ENCODE measurements at places on chromosomes 6 and 20.

DNA sequence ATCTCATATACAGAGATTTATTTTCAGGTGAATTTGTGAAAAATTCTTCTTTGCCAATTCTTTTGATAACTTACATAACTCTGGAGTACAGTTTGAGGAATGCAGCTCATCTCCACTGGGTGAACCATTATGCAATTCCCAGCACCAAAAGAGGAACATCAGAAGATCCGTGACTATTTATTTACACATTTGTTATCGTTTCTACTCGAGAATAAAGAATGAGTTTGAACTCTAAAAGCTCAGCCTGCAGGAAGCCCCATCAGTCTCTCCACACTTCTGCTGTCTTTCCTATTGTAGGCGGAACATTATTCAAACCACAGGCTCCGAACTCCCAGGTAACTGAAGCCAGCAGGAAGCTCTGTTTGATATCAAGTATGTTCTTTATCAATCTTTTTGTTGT lies 95.9 kb upstream of the IFNGR1 start:
- DNase-seq, result no peak

GRCh38 chr6:14656078-14656521 lies 538.5 kb downstream of the CD83 start:
- DNase-seq, result no peak

GRCh38 chr6:33276864-33277662 lies at the start of gene B3GALT4:
B3GALT4 (plus strand) TSS chr6:33277123; CDS start chr6:33277420, 297 bp downstream.
- DNase-seq, result peak; percentile 65

- no peak for DNase-seq
Measured at GRCh38 chr20:23588434-23589403, 17.0 kb downstream of the CST9 start.

DNA sequence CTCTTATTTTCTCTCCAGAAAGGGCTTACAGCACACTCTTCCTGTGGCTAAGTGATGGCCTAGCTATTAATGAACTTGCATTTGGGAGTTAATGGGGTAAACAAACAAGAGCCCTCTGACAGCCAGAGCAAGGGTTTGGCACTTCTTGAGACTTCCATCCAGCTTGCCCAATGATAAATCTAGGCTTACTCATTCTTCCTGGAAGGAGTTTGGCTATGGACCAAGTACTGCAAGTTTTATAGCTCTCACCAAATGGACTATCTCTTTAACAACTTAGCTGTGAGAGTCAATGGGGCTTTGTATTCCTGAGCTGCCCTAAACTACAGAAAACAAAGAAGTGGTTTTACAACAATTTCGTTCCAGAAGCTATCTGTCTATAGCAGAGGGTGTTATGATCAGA lies 16.7 kb upstream of the PI3 start:
- DNase-seq, result no peak

DNA sequence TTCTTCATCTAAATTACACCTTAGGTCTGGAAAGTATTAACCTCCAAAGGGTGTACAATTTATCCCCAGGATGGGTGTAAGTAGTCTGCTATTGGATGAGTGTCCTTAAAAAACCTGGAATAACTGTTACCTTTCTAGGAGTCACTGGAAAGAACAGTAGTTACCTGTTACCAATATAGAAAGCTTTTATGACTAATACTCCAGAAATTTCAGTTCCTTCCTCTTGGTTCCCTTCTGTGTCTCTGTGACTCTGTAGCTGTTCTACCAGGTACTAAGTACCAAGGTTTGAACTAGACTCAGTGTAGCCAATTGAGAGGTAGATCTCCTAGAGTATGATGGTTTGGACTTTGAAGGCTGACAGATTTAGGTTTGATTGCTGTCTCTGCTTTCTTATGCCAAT lies 47.0 kb upstream of the TBX18 start:
- no peak for DNase-seq

- DNase-seq, result no peak
Measured at GRCh38 chr6:155980768-155981079, 525.1 kb upstream of the NOX3 start.

GRCh38 chr6:45109551-45109950 lies 218.6 kb upstream of the RUNX2 start:
- no peak for DNase-seq

GRCh38 chr6:163955096-163955495 lies 540.6 kb downstream of the QKI start:
- DNase-seq, result no peak

DNA sequence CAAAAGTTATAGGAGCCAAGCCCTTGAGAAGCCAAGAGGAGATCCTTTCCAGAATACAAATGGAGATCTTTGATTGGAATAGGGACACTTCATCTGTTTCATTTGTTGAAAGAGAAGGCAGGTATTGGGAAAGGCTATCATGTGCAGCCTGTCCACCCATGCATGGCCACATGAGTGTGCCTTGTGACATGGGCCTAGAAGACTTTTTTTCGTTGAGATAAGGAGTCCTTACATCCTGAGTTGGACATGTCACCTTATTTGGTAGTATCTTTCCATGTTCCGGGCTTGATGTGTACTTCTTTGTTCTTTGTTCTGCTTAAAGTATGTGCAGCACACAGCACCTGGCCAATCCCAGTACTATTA lies 42.1 kb upstream of the SYNCRIP start:
- no peak for DNase-seq

- peak; percentile 57 for DNase-seq
Measured at GRCh38 chr6:11538819-11539468, 1.4 kb downstream of the TMEM170B start.

- DNase-seq, result no peak
Measured at GRCh38 chr6:39927159-39927558, 7.1 kb downstream of the MOCS1 start.

DNA sequence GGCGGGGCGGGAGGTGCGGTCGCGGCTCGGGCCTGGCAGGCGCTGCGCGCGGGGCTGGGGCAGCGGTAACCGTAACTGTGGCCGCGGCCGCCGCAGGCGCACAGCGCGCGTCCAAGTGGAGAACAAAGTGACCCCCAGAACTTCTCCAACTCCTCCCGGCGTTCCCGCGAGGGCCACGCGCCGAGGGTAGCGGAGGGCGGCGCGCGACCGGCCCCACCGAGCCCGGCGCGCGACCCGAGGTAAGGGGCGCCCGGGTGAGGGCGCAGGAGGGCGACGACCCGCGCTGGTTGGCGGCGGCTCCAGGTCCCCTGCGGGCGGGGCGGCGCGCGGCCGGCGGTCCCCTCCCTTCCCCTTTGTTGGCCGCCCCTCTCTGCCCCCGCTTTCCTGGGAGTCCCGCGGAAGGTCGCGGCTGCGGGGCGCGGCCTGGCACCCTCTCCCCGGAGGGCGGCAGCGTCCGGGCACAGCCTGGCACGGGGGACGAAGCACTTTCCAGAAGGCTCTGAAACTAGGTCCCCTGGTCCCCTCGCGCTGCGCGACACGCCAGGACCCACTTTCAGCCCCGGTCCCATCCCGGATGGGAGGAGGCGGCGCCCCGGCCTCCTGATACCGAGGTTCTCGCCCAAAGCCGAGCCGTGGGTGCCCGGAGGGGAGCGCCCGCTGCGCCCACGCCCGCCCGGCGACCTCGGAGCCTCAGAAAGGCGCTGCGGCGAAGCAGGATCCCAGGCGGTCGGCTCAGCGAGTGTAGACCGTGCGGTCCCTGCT lies at the start of gene TIAM2:
TIAM2 (plus strand) TSS at position 62 of the 762 bp plus-strand sequence. CDS start 133,909 bp downstream, outside the sequence.
- no peak for DNase-seq

GRCh38 chr20:46330072-46330763 lies 21.9 kb upstream of the CDH22 start:
- no peak for DNase-seq
